ENCODE measurements at places on chromosomes 16 and 17.

DNA sequence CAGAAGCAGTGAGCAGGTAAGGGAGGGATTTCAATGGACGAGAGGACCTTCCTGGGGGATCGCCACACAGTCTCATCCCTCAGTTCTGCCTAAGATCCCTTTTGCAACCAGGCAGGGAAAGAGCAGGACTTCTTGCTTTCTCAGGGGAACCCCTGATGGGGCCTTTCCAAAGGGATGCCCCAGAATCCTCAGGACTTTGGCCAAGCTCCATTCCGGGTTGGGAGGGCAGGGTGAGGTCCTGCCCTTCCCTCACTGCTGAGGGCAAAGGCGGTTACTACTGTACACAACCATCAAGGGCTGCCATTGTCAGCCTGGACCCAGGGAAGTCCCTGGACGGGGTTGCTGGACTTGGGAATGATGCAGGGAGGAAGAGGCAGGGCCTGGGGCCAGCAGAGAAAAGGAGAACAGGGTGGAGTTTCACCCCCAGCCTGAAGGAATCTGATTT is 9.7 kb downstream of the PRR29 start:
- no peak for DNase-seq

- DNase-seq: no peak
These were observed 7.7 kb upstream of the RASL10B start for GRCh38 chr17:35723735-35724134.

DNA sequence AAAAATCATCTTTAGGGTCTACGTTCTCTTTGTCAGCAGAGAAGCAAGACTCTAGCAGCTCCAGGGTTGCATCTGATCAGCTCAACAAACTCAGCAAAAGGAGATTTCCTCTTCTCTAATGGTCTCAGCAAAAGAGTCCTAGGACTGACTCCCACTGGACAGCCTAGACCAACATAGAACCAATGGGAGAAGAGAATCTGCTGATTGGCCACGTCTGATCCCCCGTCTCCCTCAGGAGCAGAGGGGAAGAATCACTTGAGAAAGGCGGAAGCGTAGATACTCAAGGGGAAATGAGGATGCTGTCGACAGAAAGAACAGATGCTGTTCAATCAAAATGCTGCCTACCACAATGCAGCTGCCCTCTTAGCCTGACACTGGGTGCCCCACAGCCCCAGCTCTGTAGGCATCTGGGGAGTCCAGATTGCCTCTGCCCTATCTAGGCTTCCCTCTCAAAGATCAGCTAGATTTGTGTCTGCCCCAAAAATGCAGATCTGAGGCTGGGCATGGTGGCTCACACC is 31.5 kb upstream of the EMP2 start:
- DNase-seq: no peak

DNA sequence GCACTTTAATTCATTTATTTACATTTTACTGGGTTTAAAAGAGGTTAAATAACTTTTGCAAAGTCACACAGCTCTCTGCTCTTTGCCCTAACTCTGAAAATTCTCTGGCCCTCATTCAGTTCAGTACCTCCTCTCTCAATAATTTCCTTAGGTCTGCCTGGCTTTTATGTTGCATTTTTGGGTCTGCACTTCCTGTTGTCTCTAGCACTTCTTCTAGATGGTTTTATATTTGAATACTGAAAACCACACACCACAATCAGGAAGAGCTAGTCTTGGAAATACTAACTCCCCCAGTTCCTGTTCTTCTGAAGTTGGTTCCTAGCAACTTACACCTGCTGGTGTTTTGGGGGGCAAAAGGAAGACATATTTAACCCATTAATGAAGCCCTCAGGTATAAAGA is 577.9 kb downstream of the HS3ST4 start:
- DNase-seq: no peak

- DNase-seq: no peak
These were observed 515 bp downstream of the GFAP start for GRCh38 chr17:44914698-44915271.

GRCh38 chr17:66836063-66837005 is 1.4 kb downstream of the CACNG5 start:
- no peak for DNase-seq

- DNase-seq: no peak
These were observed 878 bp upstream of the TRIM25 start for GRCh38 chr17:56914581-56915273.

DNA sequence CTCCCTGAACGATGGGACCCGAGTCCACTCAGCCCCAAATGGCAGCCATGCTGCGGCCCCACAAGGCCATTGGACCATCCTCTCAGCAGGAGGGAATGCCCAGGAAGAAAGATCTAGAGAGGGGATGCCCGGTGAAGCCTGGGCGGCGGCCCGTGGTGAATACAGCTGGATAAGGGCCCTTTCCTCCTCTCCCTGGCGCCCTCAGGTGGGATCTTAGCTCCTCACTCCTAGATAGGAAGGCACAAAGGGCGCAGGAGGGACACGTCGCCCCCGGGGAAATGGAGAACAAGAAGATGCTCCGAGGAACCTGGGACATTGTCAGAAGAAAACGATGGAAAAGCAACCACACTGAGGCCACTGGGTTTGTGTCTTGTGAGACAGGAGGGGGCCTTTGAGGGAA is 2.5 kb downstream of the CD300C start:
- no peak for DNase-seq

DNA sequence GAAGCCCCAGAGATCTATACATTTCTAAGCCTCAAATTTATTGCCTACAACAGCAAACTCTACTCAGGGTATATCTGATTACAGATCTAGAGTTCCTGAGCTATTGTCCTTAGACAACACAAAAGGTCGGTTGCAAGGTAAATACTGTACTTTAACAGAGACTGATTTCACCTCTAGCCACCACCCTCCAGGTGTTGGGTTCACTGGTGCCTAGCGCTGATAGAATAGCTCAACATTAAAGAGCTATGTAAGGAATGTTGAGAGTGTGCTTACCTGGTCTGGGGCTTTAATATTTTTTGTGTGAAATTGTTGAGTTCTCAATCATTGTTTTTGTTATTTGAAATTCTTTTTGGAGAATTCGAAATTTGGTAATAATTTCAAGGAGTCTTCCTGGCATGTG is 277.0 kb upstream of the PSMD7 start:
- no peak for DNase-seq

DNA sequence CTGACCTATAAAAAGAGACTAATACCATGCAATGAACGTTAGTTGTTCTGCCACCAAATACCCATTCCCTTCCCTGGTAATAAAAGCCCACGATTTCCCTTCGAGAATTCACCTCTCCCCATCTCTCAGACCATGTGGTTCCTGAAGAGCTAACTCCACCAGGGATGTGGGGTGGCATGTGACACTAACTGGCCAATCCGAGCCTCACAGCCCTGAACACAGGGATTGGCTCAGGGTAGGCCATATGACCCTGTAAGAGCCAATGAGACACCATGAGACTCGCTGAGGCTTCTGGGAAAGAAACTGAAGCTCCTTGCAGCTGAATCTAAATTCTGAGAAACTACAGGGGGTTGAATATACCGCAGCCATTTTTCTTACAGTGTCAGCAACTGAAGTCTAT is 21.1 kb downstream of the HELZ start:
- DNase-seq: no peak

DNA sequence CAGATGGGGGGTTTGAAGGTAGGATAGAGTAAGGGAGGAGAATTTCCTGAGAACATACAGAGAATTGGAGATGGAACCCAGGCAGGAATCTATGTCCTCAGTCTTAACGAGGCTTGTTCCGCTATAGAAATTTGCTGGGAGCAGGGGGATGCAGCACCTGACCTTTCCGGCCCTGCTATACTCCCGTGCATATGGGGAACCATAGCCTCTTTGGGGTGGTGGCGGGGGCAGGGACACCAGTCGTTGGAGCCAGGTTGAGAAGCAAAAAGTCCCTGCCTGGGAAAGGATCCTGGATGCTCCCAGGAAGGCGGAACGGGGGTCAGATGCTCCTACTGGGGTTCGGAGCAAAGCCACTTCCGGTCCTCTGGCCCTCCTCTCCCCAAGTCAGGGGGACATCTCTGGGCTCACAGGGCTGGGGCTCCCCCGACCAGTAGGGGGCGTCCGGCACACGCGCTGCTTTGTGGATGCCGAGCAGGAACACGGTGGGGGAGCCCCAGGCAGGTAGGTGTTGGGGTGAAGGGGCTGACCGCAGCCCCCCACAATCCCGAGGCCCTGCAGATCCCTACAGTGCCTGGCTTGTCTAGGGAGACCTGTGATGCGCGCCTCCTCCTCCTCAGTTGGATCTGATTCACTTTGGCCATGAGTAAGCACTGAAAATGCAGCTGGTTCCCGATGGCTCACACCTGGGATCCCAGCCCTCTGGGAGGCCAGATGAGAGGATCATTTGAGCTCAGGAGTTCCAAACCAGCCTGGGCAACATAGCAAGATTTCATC is 15.5 kb upstream of the TFAP4 start:
- DNase-seq: no peak

GRCh38 chr17:17304521-17304985 is 1.4 kb downstream of the NT5M start:
- no peak for DNase-seq

GRCh38 chr16:4369007-4369733 is 2.5 kb upstream of the VASN start:
- no peak for DNase-seq

DNA sequence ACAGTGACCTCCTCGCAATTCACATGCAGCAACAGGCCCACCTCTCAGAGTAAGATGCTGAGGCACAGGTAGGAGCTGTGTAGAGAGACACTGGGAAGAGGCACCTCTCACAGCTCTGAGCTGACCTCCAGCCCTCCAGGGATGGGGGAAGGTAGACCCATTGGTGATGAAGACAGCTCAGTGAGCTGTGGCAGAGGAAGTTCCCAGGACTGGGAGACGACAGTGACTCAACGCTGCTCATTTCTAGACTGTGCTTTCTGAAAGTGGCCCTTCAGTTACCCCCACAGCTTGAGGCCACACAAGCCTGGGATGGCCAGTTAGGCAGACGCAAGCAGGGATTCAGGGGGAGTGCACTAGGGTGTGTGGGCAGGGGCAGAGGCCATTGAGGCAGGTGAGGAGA is 2073.2 kb downstream of the TP53TG3F start:
- no peak for DNase-seq

GRCh38 chr16:4385066-4385788 is 13.6 kb downstream of the VASN start:
- no peak for DNase-seq

GRCh38 chr16:57041182-57042156 is 50.9 kb upstream of the CPNE2 start:
- no peak for DNase-seq

GRCh38 chr17:77572851-77573250 is 385.7 kb upstream of the TNRC6C start:
- no peak for DNase-seq

GRCh38 chr17:34434052-34434451 is 71.0 kb upstream of the CCL1 start:
- DNase-seq: peak; percentile 1

- no peak for DNase-seq
These were observed 20.1 kb downstream of the MINK1 start for GRCh38 chr17:4853208-4853671.

DNA sequence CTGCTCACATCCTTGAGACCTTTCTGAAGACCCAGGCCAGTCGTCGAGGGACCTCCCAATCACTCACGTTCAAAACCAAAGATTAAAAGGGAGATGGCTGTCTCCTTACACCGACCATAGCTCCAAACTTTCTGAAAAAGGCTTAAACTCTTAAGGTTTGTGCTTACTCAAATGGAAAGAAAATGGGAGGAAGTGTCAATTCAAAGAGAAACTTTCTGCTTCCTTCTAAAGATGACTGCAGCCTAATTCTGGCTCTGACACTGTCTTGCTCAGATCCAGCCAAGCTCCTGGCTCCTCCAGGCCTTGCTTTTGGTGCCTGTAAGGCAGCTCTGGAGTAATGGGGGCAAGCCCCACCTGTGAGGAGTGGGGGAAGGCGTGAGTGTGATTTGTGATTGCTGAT is 54.9 kb upstream of the WSB1 start:
- no peak for DNase-seq

- DNase-seq: no peak
These were observed 237.6 kb downstream of the SOX9 start for GRCh38 chr17:72358465-72358864.

- DNase-seq: no peak
These were observed 26.8 kb downstream of the GAS7 start for GRCh38 chr17:10171581-10171981.

GRCh38 chr17:65220732-65221131 is 83.6 kb downstream of the RGS9 start:
- no peak for DNase-seq

DNA sequence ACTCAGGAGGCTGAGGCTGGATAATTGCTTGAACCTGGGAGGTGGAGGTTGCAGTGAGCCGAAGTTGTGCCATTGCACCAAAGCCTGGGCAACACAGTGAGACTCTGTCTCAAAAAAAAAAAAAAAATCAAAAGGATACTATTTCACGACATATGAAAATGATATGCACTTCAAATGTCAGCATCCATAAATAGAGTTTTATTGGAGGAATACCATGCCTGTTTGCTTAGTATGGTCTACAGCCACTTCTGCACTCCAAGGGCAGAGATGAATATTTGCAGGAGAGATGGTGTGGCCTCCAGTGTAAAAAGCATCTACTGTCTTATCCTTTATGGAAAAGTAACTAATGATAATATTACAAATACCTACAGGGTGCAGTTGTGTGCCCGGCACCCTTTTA is 27.2 kb downstream of the ABCC6 start:
- no peak for DNase-seq

- DNase-seq: no peak
These were observed 222.8 kb downstream of the CCDC182 start for GRCh38 chr17:57522042-57523005.

- DNase-seq: no peak
These were observed 117.7 kb downstream of the ABCC1 start for GRCh38 chr16:16067127-16067526.

DNA sequence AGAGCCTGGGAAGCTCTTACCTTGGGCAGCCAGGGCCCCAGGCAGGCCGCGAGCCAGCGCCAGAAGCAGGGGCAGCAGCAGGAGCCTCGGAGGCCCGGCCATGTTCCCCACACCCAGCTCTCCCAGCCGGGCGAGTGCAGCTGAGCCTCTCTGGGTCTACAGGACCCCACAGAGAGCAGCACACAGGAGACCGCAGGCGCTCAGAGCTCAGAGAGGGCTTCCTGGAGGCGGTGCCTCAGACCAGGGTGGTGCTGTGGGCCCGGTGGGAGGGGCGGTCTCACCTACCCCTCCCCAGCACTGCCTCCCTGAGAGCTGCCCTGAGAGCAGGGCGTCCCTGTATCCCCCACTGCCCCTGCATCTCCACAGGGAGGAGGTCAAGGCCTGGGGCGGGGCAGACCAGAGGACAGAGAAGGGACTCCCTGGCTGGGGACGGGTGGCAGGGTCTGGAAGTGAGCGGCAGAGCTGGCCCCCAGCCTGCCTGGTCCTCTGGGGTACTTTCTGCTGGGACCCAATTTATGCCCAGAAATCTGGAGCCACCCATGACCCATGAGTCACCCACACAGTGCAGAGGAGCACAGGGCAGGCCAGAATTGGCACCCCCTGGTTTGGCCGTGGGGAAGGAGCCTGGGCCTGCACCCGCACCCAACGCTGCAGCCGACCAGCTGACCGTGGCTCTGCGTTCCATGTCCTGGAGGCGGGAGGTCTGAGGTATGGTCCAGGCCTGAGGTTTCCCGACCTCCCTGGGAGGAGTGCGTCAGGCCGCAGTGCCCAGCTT is at the start of gene CD7:
CD7 (minus strand) TSS at position 215 of the 775 bp plus-strand sequence; CDS start at position 102, 113 bp downstream.
- DNase-seq: no peak

GRCh38 chr16:78142788-78143187 is 43.3 kb downstream of the WWOX start:
- no peak for DNase-seq

- peak; percentile 30 for DNase-seq
These were observed 12.5 kb downstream of the SLC16A3 start for GRCh38 chr17:82241183-82241925.

- DNase-seq: no peak
These were observed 18.7 kb downstream of the ZNF200 start for GRCh38 chr16:3216263-3216640.
